M059J (cell line): ENCODE measurements at places on chromosomes 7 and 10. TPM values are rescaled to one million over a fixed set of nuclear protein-coding genes. Genes with fewer than 3 reads are reported as not detected.

DNA sequence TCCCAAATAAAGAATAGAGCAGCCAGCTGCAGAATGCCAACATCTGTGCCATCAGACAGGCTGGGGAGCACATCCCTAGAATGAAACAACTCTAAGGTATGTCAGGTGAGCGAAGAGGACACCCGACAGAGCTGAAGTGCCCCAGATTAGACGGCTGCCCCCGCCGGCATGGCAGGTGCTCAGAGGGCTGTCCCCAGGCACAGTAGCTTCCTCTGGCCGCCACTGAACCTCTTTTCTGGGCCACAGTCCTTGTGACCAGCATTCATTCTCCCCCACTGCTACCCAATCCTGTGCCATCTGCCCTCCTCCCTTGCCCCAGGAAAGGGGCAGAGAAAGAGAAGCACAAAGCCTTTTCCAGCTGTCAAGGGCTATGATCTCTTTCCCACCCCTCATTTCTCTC, 41.7 kb downstream of the RGS10 start:
- DNase-seq, result no peak

DNA sequence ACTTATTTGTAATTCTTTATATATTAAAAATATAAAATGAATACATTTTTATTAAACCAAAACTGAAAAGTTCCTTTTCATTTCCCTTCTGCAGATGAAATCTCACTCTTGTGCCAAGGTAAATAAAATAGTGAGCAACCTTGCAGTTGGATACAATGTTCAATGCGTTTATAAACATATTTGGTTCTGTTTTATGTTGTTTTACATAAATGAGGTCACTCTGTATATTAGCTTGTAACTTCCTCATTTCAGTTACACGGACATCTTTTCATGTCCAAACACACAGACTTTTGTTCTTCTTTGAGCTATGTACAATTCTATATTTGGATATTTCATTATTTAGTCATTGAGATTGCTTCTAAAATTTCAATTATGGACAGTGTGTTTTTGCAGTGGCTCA, 107.7 kb downstream of the BBS9 start:
- no peak for DNase-seq

DNA sequence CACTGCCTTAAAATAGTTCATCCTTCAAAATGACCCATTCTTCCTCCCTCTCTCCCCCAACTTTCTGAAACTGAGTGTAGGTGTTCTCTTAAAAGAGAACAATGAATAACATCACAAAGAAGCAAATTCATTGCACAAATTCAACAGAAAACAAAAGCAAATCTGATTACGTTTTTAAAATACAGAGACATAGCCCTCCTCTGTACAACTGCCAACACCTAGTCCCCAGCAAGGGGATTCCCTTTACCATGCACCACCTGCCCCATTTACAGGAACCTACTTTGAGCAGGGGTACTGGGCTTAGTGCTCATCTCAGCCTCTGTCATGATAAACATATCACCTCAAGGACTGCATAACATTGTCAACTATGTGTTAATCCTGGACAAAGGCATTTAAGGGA, 302.8 kb upstream of the AOAH start:
- DNase-seq, result no peak

GRCh38 chr10:48199580-48200377, 74.7 kb downstream of the FRMPD2 start:
- peak; percentile 65 for DNase-seq

The ADAM8 gene
- 0.02 and 1.3 TPM in 2 replicates for total RNA-seq

The TUBB8 gene
- 0.22 TPM in 1 of 2 replicates, not detected in the other for total RNA-seq

The SAP25 gene
- not detected in 2 replicates for total RNA-seq

- DNase-seq, result no peak
Observed at GRCh38 chr7:87391020-87391701, 45.7 kb downstream of the CROT start.
